ENCODE measurements at places on chromosomes 2 and 18.

DNA sequence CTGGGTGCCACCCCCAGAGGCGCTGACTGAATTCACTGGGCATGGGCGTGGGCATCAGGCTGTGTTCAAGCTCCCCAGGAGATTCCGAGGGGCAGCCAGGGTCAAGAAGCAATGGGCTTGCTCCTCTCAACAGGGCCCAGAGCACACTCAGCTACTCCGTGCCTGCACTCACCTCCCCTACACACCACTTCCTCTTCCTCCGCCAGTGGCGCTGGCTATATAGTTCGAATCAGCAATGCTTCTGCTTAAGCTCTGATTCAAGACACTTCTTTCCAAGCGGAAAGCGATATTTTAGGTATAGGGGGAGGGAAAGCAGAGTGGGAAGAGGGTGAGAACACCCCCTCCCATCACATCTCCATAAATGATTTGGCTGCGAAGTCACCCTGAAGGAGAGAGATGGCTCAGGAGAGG, 42.1 kb downstream of the CRACDL start:
- DNase-seq, result no peak

DNA sequence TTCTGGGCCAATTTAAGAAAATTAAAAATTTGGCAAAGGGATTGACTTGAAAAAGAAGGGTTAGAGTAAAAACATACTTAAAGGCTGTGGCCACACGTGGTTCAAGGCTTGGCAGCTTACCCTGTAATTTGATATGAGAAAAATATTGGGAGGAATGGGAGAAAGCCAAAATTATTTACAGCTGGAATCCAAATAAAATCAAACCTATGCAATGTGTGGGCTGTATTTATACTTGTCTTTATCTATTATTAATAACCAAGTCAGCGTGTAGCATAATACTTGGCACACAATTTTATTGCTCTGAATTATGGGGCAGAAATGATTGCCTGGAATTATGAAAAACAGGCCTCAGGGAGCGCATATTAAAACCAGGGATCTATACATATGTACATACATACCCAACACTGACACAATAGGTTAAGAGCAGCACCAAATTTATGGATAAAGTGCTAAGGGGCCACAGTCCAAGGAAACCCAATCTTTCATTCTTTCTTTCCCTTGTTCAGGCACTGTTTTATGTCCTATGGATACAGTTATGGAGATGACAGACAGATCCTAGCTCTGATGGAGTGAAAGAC, 35.6 kb downstream of the FAM124B start:
- peak; percentile 17 for DNase-seq

- no peak for DNase-seq
These were observed at the start of gene MARCO for GRCh38 chr2:118942031-118942430. Gene MARCO (plus strand): TSS chr2:118942194. CDS start chr2:118942301, 107 bp downstream.

DNA sequence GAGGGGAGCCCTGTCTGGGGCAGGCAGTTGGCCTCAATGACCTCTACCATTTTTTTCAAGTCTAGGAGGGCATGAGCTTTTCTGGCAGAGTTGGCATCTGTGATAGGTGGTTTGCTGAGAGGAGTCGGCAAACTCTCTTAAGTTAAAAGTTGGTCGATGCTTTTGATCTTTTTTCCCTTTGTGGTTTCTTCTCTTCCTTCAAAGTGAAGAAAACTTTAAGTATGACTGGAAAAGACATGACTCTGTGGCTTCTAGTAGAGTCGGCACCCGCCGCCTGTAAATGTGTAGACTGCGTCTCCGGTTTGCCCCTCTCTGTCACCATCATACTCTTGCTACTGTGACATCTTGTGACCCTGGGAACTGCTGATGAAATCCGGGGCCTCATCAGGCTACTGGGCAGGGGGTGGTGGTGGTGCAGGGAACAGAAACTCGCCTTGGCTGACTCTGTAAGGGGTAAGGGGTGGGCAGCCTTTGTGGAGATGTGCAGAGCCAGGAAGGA, 21.1 kb downstream of the INPP5D start:
- DNase-seq, result no peak

DNA sequence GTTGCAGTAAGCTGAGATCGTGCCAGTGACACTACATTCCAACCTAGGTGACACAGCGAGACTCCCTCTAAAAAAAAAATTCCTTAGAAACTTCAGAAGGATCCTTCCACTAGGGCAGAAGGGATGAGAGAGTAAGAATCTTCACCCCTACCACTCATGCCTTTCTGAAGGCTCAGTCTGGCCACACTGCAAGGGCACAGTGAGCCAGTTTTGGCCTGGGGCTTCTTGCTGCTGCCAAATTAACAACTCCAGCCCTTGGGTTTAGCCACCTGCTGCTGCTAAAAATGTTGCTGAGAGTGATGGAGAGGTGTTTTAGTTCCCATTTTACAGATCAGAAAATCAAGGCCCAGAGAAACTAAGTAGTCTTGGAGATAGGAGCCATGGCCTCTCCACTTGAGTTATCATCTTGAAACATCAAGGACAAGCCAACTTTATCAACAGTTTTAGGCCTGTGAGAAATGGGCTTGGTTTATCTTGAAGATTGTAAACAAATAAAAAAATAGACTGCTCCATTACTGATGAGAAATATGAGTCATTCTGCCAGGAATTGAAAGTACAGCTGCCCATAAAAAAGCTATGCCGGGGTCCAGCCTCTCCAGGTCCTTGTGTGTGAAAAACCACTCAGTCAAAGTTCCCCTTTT, 31.9 kb upstream of the CASP8 start:
- peak; percentile 33 for DNase-seq

GRCh38 chr18:34339155-34339554, 114.4 kb upstream of the NOL4 start:
- DNase-seq, result no peak

GRCh38 chr2:138537170-138537915, 35.8 kb downstream of the SPOPL start:
- no peak for DNase-seq

All from GM23248 (cell line).